ENCODE measurements at places on chromosomes 12 and 14.

DNA sequence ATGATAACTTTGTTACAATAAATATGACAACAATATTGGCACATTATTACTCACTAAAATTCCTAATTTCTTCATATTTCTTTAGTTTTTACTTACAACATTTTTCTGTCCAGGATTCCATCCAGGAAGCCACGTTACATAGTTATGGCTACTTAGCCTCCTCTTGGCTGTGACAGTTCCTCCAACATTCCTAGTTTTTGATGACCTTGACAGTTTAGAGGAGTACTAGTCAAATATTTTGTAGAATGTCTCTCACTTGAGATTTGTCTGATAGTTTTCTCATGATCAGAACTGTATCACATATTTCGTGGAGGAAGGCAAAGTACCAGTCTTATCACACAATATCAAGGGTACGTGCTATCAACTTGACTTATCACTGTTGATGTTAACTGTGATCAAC lies 29.8 kb upstream of the LIN7A start:
- DNase-seq: no peak

- no peak for DNase-seq
Observed at GRCh38 chr12:45327823-45328383, 112.0 kb downstream of the ANO6 start.

- no peak for DNase-seq
Observed at GRCh38 chr14:21023174-21023573, 1.7 kb downstream of the NDRG2 start.

GRCh38 chr12:99020871-99021270 lies 375.8 kb downstream of the APAF1 start:
- DNase-seq: no peak

- DNase-seq: no peak
Observed at GRCh38 chr12:78392918-78393317, 471.7 kb upstream of the SYT1 start.

DNA sequence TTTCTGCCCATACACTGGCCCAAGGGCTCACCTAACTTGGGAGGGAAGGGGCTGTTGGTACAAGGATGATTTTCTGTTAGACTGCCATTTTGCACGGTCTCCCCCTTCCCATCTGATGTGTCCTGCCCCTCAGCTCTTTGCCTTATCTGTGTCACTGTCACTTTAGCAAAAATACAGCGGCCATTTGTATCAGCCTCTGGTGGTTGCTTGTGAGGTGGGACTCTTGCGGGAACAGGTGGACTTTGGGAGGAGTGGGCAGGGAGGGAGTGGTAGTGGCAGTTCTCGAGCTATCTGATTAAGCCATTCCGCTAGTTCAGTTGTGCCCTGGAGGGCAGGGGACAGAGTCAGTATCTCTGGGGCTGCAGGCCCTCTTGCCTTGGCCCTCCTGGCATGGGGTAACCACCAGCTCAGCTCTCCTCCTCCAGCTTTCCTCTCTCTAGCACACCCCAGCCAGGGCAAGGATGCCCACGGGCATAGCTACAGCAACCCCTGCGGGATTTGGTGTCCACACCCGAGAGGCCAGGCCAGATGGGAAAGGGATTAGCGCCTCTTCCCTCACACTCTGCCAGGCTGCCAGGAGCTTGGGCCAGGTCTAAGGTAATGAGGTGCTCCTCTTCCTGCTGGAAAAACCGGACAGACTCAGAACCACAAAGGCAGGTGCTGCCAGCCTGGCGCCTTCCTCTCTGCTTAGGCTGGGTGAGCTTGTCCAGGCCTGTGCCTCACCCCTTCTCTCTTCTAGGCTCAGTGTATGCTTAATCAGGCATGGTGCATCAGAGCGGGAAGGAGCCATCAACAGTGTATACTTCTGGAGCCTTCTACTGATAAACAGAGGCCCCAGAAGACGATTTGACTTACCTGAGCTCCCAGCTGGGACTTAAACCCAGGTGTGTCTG lies 8.7 kb downstream of the SLC48A1 start:
- DNase-seq: no peak

DNA sequence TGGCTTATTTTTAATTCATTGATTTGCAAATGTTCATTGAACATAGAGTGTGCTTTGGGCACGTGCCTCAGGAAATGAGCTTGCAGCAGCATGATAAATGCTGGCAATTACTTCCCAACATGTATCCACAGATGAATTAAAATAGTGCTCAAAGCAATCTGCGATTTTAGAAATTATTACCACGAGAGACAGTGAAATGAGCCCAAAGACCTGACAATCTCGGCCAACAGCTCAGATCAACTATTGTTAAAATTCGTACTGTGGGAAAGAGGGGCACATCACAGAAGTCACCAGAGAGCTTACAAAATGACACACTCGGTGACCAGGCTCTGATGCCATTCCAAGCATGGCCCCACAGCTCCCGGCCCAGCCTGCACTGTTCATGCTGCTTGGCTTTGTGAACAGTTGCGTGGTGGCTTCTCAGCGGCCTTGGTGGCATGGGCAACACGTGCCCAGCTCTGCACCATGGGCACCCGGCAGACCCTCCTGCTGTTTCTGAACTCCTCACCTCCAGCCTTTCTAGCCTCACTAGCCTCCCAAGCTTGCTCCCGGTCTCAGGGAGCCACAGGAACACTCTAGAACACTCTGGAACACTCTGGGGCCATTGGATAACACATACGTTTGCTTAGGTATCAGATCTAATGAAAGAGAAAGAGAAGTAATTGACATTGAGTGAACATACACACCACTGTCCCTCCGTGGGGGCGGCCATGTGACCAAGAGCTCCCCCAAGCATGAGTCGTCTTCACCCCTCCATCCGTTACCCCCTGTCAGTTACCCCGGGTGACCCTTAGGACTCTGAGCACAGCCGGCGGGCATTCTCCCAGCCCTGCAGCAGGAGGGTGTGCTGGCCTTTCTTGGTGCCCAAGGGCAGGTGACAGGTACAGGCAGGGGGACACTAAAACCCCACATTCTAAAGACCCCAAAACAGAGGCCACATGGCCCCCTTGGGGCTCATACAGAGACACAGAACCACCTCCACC lies 28.0 kb downstream of the RIMBP2 start:
- no peak for DNase-seq

DNA sequence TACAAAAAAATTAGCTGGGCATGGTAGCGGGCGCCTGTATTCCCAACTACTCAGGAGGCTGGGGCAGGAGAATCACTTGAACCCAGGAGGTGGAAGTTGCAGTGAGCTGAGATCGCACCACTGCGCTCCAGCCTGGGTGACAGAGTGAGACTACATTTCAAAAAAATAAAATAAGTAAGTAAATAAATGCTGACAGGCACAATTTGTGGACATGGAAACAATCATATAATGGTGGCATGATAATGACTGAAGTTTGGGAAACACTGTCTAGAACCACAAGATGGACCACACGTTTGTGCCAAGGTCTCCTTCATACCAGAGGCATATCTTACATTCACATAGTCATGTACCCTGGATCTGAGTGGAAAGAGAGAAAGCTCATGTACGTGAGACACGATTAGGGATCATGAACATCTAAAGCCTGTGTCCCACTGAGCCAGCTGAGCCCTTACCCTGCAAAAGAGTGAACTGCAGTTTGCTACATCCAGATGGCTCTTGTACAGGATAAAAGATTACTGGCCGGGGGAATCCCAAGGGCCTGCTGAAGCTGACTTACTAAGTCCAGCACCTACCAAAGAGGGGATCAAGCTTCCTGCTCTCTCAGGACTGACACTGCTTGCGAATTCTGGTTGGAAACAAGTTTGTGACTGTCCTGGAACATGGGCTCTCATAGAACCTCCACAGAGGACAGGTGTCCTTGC lies 62.9 kb downstream of the TRAFD1 start:
- DNase-seq: no peak

DNA sequence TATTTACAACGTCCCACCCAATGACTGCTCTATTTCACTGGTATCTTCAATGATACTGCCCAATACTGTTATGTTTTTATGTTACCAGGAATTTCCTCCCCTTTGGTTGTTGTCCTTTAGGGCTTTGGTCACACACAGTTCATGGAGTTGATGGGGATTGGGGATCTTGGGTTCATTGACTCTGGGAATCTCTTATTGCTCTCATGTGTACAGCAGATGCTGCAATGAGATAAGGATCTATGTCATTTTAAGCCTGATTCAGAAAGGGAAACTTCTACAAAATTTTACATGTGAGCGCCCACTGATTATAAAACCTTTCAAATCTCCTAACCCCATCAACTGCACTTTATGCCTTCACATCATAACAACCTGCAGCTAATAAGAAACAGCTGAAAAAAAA lies 67.2 kb downstream of the FAR2 start:
- DNase-seq: no peak

DNA sequence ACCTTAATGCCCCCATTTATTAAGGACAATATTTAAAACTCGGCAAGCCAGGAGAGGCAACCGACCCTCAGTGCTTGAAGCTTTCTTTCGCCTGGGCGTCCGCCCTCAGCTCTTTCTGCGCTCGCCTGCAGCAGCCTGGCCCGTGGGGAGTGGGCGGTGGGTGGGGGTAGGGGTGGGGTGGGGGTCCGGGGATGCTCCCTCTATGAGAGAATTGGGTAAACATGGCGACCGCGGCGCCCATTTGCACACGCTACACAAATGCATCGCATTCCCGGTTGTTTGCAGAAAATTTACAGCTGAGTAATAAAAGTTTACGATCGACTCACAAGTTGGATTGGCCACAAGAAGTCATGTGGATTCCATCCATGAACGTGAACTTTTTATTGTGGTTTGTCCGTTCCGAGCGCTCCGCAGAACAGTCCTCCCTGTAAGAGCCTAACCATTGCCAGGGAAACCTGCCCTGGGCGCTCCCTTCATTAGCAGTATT lies 7.7 kb downstream of the HOXC8 start:
- no peak for DNase-seq

All from stimulated activated CD4-positive, alpha-beta T cell treated with anti-CD3 and anti-CD28 coated beads, Interleukin-1b, Interleukin-23, amount 100 ng/mL, for 1 hour (primary cell).